ENCODE measurements at places on chromosomes 4 and X. TPM values are rescaled to one million over a fixed set of nuclear protein-coding genes. Genes with fewer than 3 reads are reported as not detected.

GRCh38 chrX:146224442-146224841 is 406.8 kb downstream of the SLITRK2 start:
- no peak for DNase-seq

STPG2 gene
- not detected for total RNA-seq

DNA sequence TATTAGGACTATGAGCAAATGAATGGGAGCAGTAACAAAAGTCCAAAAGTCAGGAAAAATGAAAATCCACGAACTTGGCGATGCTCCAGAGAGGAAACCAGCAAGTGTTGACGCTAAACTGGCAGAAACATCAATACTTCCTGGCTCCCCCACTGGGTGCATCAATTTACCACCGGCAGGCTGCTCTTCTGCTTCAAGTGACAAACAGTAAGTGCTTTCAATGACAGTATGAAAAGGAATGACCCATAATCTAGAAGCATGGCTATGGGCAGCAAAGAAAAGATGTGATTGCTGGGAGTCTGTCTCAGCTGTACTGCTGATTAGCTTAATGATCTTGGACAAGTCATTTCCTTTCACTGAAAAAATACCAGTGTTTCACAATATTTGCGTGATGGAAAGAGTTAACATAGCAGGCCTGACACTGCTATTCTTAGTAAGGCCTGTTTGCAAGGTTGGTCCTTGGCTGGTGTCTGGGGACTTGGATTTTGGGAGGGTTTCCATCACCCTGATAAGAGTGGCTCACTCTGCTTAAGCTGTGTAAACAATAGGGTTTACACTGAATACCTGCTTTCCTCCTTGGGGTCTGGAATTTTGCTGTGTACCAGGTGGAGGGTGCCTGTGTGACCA is 8.7 kb downstream of the ATP11C start:
- peak; percentile 52 for DNase-seq

- no peak for DNase-seq
Observed at GRCh38 chr4:81845761-81846160, 374.1 kb upstream of the RASGEF1B start.

DNA sequence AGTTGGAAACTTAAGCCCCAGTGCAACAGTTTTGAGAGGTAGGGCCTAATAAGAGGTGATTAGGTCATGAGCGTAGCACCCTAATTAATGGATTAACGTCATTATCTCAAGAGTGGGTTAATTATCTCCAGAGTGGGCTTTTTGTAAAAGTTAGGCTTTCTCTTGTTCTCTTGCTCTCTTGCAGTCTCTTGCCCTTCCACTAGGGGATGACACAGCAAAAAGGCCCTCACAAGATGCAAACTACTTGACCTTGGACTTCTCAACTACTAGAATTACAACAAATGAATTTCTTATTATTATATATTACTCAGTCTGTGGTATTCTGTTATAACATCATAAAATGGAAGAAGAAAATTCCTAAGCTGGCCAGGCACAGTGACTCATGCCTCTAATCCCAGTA is 22.1 kb upstream of the NDST3 start:
- DNase-seq: no peak

ZNF185 gene
- total RNA-seq: 19.7 TPM
